Activated T-cell treated with anti-CD3 and anti-CD28 coated beads, Interleukin-2, amount 50 U/mL, for 4 hours (primary cell): ENCODE measurements at places on chromosomes 1 and 21.

DNA sequence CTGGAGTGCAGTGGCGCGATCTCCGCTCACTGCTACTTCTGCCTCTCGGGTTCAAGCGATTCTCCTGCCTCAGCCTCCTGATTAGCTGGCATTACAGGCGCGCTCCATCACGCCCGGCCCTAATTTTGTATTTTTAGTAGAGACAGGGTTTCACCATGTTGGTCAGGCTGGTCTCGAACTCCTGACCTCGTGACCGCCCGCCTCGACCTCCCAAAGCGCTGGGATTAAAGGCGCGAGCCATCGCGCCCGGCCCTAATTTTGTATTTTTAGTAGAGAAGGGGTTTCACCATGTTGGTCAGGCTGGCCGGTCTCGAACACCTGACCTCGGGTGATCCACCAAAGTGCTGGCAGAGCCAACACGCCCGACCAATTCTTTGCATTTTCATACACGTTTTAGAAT is 48.0 kb upstream of the LCE5A start:
- DNase-seq: no peak

DNA sequence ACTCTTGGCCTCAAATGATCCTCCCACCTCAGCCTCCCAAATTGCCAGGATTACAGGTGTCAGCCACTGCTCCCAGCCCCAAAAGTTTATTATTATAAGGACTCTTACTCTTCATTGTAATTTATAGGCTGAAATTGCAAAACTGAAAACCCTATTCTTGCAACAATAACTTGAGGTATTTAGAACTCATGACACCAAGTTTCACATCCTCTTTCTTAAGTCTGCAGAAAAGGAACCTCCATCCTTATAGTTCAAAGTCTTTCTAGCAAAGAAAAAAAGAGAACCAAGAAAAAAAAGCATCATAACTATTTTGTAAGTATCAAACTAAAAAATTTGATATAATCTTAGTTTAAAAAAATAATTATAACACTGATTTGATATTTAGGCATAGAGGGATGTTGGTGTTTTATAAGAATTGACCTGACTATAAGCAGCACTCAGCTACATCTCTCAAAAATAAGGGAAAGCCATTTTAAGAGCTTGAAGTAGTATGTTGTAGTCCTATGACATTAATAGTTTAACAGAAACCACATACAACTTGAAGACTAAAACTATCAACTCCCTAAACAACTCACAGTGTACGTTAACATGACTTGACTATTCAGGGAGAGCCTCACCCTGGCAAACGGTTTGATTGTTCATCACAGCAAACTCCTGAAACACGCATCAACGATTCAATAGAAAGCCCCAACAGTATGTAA is 122.4 kb downstream of the AKT3 start:
- no peak for DNase-seq

- DNase-seq: no peak
These were observed 7.2 kb upstream of the TRAF3IP3 start for GRCh38 chr1:209748620-209749019.

DNA sequence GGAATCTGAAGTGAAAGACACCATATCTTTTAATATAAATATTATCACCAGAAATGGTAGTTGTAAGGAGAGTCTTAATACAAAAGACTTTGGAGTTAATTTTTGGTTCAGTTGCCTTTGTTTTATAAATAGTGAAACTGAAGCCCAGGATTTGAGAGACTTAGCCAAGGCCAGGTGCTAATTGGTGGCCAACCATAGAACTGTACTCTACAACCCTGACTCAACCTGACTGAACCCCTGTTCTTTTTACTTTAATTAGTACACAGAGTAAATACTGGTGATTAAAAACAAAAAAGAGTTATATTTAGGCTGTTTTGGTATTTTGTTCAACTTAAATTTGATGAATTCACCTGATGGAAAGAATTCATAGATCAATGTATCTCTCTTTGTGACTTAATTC is 76.3 kb downstream of the SNX7 start:
- DNase-seq: no peak

GRCh38 chr1:15626269-15626950 is 9.2 kb downstream of the DDI2 start:
- no peak for DNase-seq

GRCh38 chr1:1116701-1117468 is 996 bp upstream of the C1orf159 start:
- DNase-seq: peak; percentile 42

- peak; percentile 69 for DNase-seq
These were observed at the start of gene MEGF6 for GRCh38 chr1:3611170-3612019. Gene MEGF6, minus strand, starts transcription at chr1:3611508. Its CDS starts 240 bp downstream, at chr1:3611268.

DNA sequence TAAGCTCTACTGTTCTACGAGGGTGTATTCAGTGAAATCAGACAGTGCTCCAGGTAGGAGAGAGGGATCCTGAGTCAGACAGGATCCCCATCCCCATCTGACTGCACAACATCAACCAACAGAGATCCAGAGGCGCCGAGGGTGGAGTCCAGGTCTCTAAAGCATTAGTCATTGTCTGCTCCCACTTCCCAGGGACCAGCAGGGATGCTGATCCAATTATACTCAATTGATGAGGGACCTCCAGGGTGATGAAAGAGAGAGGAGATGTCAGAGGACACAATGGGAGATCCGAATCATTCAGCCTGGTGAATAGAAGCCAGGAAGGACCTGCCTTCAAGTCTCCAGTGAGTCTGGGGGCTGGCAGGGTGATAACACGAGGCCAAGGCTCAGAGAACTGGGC is 39.5 kb upstream of the STMN1 start:
- DNase-seq: no peak

DNA sequence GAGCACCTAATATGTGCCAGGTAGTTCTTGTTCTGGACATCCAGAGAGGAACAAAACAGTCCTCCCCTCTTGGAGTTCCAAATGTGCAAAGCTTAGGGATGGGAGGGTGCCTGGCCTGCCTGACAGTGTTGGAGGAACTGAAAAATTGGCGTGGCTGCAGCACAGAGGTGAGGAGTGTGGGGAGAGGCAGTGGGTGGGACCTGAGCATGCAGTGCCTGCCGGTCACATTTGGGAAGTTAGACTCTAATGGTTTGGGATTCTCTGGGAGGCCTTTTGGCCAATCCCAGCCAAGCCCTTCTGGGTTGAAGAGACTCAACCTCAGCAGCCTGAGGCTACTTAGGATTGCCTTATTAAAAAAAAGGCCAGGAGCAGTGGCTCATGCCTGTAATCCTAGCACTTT is 2.3 kb upstream of the TCEA3 start:
- no peak for DNase-seq

GRCh38 chr1:159923203-159924024 is 1.9 kb downstream of the TAGLN2 start:
- DNase-seq: peak; percentile 66

DNA sequence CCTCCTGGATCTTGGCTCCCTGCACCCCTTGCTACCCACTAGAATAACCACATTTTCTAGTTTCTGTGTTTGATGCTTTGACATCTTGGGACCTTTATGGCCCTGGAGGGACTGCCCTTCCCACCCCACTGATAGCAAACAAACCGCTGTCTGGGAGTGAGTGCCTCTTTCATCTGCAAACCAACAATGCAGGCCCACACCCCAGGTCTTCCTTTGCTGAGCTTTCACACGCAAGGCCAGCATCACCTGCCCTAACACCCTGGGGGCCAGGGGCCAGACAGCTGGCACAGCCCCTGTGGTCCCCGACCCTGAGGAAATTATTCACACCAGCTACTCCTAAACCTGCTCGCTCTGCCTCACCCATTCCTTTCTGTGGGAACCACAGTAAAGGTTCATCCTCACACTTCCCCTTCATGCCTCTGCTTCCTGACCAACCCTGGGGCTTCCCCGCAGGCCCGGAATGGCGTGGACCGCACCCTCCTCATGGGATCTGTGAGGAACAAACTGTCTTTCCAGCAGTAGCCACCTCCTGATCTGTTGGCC is 15.4 kb downstream of the SLC2A7 start:
- no peak for DNase-seq

- no peak for DNase-seq
These were observed 249.0 kb downstream of the PRDM2 start for GRCh38 chr1:13948888-13949391.

- no peak for DNase-seq
These were observed 143.9 kb upstream of the HMGB4 start for GRCh38 chr1:33719771-33720670.

DNA sequence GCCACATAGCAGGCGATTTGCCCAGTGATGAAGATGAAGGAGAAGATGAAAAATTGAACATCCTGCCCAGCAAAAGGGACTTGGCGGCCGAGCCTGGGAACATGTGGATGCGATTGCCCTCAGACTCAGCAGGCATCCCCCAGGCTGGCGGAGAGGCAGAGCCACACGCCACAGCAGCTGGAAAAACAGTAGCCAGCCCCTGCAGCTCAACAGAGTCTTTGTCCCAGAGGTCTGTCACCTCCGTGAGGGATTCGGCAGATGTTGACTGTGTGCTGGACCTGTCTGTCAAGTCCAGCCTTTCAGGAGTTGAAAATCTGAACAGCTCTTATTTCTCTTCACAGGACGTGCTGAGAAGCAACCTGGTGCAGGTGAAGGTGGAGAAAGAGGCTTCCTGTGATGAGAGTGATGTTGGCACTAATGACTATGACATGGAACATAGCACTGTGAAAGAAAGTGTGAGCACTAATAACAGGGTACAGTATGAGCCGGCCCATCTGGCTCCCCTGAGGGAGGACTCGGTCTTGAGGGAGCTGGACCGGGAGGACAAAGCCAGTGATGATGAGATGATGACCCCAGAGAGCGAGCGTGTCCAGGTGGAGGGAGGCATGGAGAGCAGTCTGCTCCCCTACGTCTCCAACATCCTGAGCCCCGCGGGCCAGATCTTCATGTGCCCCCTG is 3.3 kb downstream of the ZBTB18 start:
- DNase-seq: no peak

GRCh38 chr1:207988326-207989165 is 77.6 kb upstream of the CD34 start:
- no peak for DNase-seq

DNA sequence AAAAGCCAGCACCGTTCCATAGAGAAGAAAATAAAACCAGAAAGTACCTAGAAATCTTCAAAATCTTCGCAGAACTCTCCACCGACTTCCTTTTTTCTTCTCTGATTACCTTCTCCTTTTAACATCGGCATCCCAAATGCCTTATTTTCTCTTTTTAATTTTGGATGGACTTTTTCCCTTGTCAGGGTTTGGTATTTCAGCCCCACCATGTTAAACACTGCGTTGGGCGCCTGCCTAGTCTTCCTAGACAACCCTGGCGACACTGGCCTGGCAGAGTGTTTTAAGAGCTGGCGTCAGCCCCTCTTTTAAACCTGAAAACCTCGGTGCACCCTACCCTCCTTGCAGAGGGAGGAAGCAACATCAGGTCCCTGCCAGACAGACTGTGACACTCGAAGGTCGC is 66.0 kb upstream of the EFHD2 start:
- no peak for DNase-seq

GRCh38 chr1:37677808-37678207 is 14.5 kb upstream of the CDCA8 start:
- DNase-seq: no peak

DNA sequence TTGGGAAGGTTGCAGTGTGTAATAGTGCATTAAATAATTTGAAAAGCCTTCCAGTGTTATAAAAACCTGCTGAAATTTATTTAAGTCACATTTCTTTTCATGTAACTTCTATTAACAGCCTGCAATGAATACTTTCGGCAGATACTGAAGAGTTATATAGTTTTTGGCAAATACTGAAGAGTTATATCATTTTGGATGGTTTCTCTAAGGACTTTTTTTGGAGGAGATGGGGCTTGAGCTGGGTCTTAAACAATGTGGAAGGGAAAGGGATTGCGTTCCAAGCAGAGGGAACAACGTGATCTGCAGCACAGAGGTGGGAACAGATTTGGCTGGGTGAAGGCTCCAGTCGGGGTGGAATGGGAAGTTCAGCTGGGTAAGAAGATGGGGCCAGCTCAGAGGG is 39.8 kb downstream of the MTR start:
- no peak for DNase-seq

DNA sequence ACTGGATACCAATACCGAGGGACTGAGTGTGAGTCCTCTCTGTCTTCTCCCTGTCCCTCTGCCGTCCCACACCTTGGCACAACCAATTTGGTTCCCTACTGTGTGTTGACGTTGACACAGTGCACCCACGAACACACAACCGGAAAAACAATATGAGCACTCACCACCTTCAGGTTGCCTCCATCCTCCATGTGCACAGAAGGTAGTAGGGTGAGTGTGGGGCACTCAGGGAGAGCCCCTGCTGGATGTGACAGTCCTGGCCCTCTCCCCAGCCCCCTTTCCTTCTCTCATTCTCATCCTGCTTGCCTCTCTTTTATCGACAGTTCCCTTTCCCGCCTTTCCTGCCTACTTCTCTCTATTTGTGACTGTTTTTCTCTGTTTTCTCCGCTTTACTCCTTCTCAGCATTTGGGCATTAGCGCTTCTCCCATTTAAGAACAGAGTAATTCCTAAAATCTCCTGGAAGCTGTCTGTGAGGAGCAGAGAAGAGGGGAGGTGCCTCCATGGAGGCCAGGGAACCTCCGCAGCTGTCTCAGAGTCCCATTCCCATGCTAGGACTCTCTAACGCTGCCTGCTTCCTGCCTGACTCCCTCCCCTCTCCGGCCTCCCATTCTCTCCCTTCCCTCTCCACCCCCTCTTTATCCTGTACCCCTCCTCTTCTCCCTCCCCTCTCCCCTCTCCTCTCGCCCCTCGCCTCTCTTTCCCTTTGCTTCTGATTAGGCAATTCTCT is 16.4 kb downstream of the CADM3 start:
- DNase-seq: no peak
